ENCODE measurements at places on chromosomes 11 and 22.

GRCh38 chr22:47548953-47549740 lies 786.7 kb downstream of the TBC1D22A start:
- no peak for DNase-seq

- no peak for DNase-seq
Measured at GRCh38 chr11:16096336-16096735, 260.0 kb downstream of the SOX6 start.

- no peak for DNase-seq
Measured at GRCh38 chr22:45273452-45274075, 11.2 kb upstream of the UPK3A start.

- DNase-seq = no peak
Measured at GRCh38 chr11:14727215-14727614, 83.6 kb downstream of the PDE3B start.

GRCh38 chr11:130837194-130837593 lies 79.1 kb downstream of the SNX19 start:
- no peak for DNase-seq

- DNase-seq = no peak
Measured at GRCh38 chr11:44716256-44716655, 10.5 kb upstream of the TSPAN18 start.

DNA sequence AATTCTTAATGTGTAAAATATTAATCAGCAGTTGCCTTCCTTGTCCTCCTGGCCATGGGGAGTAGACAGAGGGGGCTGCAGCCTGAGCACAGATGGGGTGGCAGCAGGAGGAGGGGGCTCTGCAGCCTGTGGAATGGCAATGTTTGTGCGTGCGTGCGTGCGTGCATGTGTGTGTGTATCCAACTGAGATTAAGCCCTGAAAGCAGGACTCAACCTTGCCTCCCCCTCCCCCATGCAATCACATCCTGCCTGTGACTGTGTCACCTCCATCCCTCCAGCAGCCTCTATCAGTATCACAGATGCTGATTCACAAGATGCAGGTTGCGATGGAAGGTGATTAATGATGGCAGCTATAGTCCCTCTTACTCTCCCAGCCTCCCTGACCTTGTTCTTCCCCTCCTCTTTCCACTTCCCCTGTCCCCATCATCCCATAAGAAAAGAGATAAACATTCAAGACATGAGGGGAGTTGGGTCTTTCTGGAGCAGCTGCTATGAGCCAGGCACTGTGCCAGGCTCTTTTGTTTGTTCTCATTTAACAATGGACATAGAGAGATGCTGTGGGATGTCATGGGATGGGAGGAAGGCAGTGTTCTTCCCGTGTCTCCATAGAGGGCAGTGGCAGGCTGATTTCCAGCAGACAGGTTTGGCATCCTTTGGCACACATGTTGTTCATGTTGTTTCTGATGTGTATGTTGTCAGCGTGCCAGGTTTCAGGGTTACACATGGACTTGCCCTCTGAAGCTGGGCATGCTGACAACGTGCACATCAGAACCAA lies 43.8 kb upstream of the NECTIN1 start:
- DNase-seq = no peak

DNA sequence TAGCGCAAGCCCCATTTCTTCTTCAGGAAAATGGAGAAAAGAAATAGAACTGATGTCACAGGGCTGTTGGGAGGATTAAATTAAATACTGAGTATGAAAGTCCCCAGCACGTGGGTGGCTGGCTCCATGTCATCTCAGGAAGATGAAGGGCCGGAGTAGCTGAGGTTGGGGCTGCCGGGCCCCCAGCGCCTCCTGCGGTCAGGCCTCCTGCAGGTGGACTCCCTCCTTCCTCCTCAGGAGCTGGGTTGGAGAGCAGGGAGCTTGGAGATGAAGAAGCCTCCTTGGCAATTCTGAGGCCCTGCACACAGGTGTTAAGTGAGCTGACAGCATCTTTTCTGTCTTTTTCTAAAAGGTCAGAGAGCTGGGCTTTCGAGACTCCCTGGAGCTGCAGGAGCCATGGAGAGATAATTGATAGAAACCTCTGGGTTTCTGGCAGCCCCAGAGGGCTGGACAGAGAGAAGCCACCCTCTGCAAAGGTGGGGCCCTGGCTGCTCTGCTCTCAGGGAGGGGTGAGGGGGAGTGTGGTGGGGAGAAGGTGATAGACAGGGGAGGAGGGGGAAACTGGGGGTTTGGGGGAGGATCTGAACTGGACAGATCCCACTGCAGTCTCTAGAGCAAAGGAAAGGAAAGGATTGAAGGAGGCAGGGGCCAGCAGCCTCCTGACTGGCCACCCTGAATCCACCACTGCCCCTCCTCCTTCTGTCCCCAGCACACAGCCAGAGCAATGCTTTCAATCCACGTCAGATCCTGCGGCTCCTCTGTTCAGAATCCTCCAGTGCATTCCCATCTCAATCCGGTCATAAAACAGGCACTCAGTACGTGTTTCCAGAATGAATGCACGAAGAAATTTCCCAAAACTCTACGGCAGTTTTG lies 210.8 kb downstream of the CEP164 start:
- no peak for DNase-seq
